H9 (cell line): ENCODE measurements at places on chromosomes 3 and 15. TPM values are rescaled to one million over a fixed set of nuclear protein-coding genes. Genes with fewer than 3 reads are reported as not detected.

GRCh38 chr3:27200721-27201489 is 168.3 kb downstream of the NEK10 start:
- H3K4me3 ChIP-seq = no peak overlapping the region
- H3K36me3 ChIP-seq = peaks cover 22% of the 10 kb centered on the region
- H3K27ac ChIP-seq = no peak overlapping the region
- no peaks in the 10 kb centered on the region for H3K27me3 ChIP-seq
- DNase-seq = no peak

- H3K4me3 ChIP-seq = no peak overlapping the region
- no peaks in the 10 kb centered on the region for H3K36me3 ChIP-seq
- no peaks in the 10 kb centered on the region for H3K4me1 ChIP-seq
- no peak for DNase-seq
- no peaks in the 10 kb centered on the region for H3K27me3 ChIP-seq
These were observed 11.3 kb upstream of the KIF23 start for GRCh38 chr15:69402816-69403215.

DNA sequence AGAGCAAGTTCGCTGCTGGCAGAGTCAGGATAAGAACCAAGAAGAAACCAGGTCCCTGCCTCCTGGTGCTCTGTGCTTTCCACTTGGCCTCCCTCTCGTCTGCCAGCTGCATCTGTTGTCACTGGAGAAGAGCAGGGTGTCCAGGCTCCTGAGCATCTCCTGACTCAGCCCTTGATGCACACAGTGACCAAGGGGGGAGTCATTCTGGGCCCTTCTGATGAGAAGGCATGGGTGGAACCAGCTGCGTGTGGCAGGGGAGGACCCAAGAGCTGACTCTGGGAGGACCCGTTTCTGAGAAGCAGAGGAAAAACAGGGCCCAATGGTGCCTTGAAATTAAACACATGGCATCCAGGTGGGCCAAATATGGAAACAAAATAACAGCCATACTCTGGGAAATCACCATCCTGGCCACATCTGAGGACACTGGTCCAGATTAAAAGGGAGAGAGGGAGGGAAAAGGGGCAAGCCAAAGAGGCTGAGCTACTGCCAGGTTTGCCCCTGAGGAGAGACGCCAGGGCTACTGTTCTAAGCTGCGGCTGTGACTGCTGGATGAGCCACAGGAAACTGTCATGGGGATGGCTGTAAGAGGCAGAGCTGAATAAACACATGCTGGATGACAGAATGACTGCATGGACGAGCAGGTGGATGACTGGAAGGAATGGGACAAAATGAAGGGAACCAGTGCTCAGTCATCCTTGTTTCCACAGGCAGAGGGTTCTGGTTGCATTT is 58.1 kb upstream of the CA12 start:
- H3K4me3 ChIP-seq = no peak overlapping the region
- no peak overlapping the region for H3K27ac ChIP-seq
- DNase-seq = no peak
- no peaks in the 10 kb centered on the region for H3K36me3 ChIP-seq

DNA sequence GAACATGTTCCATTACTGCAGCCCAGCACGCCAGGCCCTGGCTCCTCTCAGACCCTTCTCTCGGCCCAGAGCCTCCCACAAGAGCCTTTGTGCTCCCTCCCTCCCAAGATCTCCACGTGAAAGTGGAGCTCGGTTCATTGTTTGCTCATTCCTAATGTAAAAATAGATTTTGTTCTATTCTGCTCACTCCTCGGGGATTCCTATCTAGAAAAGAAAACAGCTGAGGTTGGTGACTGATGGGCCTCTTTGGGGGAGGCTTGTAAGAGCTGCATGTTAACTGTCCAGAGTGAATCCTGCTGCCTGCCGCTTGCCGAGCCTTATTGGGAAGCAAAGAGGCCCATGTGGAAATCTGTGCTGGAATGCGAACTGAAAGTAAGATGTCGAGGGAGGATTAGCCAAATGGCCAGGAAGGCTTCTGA is 267.1 kb downstream of the LRTM1 start:
- no peaks in the 10 kb centered on the region for H3K27me3 ChIP-seq
- peaks cover 6% of the 10 kb centered on the region for H3K4me1 ChIP-seq
- H3K4me3 ChIP-seq = no peak overlapping the region
- DNase-seq = no peak
- H3K27ac ChIP-seq = no peak overlapping the region

DNA sequence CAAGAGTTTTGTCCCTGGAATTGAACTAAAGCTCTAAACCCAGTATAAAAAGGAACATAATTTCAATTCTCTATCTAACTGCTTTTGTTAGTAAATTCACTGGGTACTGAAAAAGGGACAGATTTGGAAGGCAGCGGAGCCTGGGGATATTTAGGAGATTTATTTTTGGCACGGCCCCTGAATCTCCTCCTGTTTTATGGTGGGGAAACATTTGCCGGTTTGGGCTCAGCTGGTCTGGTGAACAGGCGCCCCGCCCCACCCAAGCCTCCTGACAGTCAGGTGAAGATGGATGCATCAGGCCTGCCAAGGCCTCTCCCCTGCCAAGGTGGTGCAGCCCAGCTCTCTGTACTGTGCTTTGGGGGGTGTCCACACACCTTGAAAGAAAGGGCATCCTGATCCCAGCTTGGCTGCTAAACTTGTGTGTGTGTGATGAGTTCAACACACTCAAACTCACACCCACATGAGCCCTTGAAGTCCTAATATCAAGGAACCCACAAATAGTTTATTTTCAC is 46.3 kb downstream of the EBLN2 start:
- H3K4me3 ChIP-seq = no peak overlapping the region
- H3K27ac ChIP-seq = no peak overlapping the region
- no peaks in the 10 kb centered on the region for H3K4me1 ChIP-seq

DNA sequence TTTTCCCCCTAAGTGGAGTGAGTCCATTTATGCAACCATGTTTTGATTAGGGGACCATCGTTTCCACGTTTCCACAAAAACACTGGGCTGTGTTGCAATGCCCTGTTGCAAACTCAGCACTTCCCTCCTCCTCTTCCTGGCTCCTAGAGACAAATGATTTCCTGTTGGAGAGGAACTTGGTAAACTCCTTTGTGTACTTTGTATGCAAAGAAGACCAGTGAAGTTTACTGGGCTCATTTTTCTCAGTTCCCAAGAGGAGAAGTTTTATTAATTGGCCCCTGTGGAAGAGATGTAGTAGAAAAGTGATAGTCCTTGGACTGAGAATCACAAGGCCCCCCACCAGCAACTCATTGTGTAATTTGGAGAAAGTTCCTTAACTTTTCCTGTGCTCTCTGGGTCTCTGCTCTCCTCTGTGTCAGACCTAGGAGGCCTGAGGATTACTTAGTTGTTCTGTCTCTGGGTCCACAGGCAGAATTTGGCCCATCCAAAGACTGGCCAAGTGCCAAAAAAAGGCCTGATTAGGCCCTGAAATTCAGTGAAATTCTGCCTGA is 95.0 kb downstream of the ATG7 start:
- no peak overlapping the region for H3K27ac ChIP-seq
- H3K27me3 ChIP-seq = no peaks in the 10 kb centered on the region
- H3K4me1 ChIP-seq = no peaks in the 10 kb centered on the region
- no peak for DNase-seq

- H3K27ac ChIP-seq = no peak overlapping the region
- no peaks in the 10 kb centered on the region for H3K27me3 ChIP-seq
- no peak overlapping the region for H3K4me3 ChIP-seq
- H3K36me3 ChIP-seq = no peaks in the 10 kb centered on the region
- no peak for DNase-seq
These were observed 35.9 kb downstream of the SFMBT1 start for GRCh38 chr3:53009826-53010539.

DNA sequence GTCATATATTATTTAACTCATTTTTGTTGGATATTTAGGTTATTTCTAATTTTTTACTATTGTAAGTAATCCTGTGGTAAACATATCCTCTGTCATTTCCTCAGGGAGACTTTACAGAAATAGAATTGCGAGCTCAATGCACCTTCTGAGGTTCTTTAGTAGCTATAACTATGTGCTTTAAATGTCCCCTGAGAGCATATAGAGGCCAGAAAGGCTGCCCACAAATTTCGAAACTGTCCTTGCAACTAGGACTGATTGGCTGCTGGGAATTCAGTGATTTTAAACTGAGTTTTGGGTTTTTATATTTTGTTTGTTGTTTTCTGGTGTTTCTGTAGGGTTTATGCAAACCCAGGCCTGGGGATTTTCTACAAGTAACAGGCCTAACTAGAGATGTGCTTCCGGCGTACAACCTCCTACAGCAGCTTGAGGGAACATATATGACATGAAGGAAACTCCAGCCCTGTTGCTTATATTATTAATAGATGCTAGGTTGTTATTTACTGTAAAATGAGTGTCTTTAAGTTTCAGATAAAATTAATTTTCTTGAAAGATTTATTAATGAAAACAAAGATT is 29.1 kb upstream of the P4HTM start:
- no peak overlapping the region for H3K27ac ChIP-seq
- no peak for DNase-seq

DNA sequence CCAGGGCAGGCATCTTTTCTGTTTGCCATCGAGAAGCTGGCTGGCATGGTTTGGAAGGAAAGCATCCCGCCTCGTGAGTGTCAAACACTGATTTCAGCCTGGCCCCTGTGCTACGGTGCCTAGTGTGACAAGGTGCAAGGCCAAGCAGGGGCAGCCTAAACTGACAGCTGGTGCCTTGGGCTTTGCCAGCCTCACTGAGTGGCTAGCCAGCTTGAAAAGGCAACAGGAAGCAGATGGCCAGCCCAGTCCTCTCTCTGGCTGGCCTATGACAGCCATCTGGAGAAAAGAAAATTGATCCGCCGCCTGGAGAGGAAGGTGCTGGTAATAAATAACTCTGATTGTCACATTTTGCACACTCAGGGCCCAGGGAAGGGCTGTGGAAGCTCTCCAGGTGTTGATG is 52.2 kb downstream of the C3orf85 start:
- no peak overlapping the region for H3K4me3 ChIP-seq
- no peak overlapping the region for H3K27ac ChIP-seq

The DTWD1 gene
- 26.7 and 27.7 TPM in 2 replicates for total RNA-seq

The LRRC15 gene
- total RNA-seq = 0.04 and 0.07 TPM in 2 replicates

The TRPM1 gene
- not detected in 2 replicates for total RNA-seq

The CCDC39 gene
- 0.59 and 0.79 TPM in 2 replicates for total RNA-seq

The NEK10 gene
- 0.66 and 0.97 TPM in 2 replicates for total RNA-seq
